Bronchial epithelial cell (primary cell): ENCODE measurements at places on chromosomes 3 and 15. TPM values are rescaled to one million over a fixed set of nuclear protein-coding genes. Genes with fewer than 3 reads are reported as not detected.

The AVEN gene
- 32.0 and 51.3 TPM in 2 replicates for total RNA-seq

The ATG3 gene
- 73.2 and 106 TPM in 2 replicates for total RNA-seq

The TRIM42 gene
- not detected in 2 replicates for total RNA-seq

DNA sequence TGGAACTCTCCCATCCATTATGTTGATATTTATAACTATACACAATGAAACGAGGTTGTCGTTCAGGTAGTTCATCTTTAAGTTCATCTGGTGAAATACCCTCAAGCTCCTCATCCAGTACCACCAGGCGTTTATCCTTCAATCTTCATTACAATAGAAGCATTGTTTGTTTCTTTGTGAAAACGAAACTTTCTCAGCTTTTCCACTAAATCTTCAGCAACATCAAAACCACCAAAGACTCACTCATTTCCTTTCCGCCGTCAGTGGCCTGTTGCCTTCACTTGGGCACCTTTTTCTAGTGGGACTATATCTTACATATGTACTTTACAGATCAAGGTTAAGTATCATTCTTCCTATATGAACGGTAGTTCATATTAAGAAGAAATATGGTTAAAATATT is 44.1 kb upstream of the TFG start:
- DNase-seq, result no peak

GRCh38 chr3:10259798-10260197 is 11.5 kb downstream of the TATDN2 start:
- no peak for DNase-seq

DNA sequence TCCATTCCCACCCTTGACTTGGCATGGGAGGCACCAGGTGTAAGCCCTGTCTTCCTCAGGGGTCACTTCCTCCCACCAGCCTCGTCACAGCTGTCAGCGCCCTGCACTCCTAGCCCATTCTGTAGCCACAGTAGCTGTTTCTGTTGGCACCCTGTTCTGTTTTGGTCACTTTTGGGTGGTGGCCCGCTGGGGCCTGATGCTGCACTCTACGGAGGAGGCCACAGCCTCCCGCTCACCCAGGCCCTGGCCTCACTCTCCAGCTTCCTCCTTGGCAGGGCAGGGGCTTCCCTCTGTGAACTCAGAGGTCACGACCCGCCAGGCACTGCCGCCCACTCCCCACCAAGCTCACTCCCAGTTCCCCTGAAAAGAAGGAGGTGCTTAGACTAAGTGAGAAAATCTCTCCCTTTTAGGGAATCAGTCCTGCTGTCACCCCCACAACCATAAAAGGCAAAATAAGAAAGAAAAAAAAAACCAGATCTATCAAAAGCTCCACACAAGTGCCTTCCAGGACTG is 68.4 kb downstream of the MGLL start:
- no peak for DNase-seq

GRCh38 chr3:9231006-9231405 is 18.4 kb downstream of the SRGAP3 start:
- no peak for DNase-seq

DNA sequence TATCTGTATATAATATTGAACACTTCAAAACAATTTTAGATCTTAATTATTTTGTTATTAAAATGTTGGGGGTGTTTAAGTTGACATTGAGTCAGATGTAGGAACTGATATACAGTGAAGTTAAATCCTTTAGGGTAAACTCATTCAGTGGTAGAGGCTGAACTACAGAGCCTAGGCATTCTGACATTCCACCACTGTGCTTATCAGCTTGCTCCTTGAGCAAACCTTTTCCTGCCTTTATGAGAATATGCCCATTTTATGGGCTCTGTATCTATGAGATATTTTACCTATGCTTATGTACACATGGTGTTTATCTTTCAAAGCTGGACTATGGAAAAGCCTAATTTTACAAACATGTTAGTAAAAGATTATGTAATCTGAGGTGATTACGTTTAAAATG is 407.5 kb downstream of the ZBTB20 start:
- no peak for DNase-seq

GRCh38 chr15:85690561-85691231 is 104.0 kb downstream of the KLHL25 start:
- DNase-seq, result no peak

DNA sequence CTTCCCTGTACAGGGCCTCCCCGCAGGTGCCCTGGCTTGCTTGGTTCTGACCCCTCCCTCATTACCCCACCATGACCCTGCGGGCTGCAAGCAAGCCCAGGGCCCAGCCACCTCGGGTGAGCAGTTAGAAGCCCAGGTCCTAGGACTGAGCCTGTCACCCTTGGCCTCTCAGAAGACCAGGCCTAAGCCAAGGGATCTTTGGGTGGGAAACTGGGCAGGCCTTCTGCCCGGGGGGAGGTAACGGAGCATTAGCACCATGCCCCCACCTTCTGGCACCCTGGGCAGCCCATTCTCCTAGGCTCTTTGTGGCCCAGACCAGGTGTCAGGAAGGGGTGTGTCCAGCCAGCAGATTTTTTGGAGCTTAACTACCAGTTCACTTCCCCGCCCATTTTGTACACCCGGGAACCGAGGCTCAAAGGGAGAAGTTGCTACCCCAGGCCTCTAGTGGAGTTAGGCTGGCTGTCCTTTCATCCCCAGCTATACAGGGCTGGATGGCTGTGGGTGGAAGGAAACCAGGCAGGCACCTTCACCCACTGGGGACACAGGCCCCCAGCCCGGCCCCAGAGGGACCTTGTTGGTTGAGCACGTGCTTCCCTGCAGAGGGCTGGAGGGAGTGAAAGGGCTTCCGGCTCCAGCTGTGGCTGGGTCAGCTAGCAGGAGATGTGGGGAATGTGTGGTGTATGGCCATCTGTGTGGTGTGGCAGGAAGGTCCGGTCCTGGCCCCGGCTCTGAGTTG is 1.4 kb downstream of the CSK start:
- DNase-seq, result no peak
